Prostate gland (tissue), 2 donors: ENCODE measurements at places on chromosomes 11 and 22. TPM values are rescaled to one million over a fixed set of nuclear protein-coding genes. Genes with fewer than 3 reads are reported as not detected.

HOATZ gene
- total RNA-seq = 1.0 TPM

DCHS1 gene
- total RNA-seq = 11.2 TPM

DNA sequence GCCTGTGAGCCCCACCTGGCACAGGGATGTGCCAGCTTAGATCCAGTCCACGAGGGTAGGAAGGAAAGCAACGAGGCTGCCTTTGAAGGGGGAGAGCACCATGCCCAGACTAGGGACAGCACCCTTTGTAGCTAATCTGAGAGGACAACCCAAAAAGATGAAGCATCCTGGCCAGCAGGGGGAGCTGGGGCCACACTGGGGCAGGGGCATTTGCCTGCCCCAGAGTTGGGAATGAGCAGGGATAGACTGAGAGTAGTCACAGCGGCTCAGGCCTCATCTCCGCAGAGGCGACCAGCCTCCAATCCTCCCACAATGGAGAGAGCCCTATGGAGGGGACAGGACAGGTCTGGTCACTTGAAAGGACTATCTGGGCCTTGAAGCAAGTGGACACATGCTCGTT is 16.4 kb downstream of the LMO1 start:
- H3K4me3 ChIP-seq = no peak overlapping the region
- H3K27me3 ChIP-seq = no peaks in the 10 kb centered on the region
- no peak overlapping the region for H3K27ac ChIP-seq
- DNase-seq = no peak
- no peaks in the 10 kb centered on the region for H3K4me1 ChIP-seq
- no peaks in the 10 kb centered on the region for H3K36me3 ChIP-seq

DNA sequence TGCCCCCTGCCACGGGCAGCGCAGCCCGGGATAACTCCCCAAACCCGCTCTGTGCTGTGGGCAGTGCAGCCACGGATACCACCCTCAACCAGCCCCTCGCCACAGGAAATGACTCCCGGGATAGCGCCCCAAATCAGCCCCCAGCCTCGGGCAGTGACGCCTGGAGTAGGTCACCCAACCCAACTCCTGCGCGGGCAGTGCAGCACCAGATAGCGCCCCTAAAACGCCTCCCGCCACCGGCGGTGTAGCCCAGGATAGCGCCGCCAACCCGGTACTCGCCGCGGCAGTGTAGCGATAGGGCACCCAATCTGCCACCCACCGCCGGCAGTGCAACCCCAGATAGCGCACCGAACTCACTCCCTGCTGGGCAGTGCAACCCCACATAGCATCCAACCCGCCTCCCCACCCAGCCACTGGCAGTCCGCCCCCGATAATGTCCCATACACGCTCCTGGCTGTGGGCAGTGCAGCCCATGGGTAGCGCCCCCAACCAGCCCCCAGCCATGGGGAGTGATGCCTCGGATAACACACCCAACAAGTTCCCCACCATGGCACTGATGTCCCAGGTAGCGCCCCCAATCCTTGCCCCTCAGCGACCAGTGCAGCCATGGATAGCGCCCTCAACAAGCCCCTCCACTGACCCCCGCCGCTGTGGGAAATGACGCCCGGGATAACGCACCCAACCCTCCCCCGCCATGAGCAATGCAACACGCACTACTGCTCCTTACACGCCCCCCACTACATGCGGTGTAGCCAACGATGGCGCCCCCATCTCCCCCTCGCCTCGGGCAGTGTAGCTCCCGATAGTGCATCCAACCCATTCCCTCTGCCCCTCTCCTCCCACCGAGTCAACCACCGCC is 1.5 kb downstream of the RFPL2 start:
- H3K4me3 ChIP-seq = peak overlapping the region; percentile 25
- peak overlapping the region; percentile 58 for H3K27ac ChIP-seq
- no peaks in the 10 kb centered on the region for H3K36me3 ChIP-seq
- H3K27me3 ChIP-seq = no peaks in the 10 kb centered on the region
- H3K4me1 ChIP-seq = peaks cover 3% of the 10 kb centered on the region
- no peak for DNase-seq

DNA sequence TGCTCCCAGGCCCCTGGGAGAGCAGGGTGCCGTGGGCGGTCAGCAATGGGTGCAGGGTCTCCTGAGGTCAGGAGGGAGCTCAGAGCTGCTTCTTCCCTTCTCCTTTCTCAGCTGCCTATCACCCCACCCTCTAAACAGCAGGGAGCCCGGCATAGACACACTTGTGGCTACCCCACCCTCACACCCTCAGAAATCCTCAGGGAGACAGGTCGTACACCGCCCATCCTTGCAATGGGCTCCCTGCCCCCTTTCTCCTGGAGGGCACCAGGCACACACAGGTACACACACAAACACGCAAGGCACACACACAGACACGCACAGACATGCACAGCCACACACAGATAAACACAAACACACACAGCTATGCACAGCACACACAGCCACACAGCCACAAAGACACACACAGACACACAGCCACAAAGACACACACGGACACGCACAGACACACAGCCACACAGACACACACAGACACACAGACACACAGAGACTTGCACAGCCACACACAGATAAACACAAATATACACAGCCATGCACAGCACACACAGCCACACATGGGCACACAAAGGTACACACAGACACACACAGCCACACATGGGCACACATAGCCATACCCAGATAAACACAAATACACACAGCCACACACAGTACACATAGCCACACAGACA is 44.9 kb upstream of the TH start:
- H3K27me3 ChIP-seq = no peaks in the 10 kb centered on the region
- no peak overlapping the region for H3K4me3 ChIP-seq
- H3K27ac ChIP-seq = no peak overlapping the region
- H3K36me3 ChIP-seq = no peaks in the 10 kb centered on the region

CHRDL2 gene
- total RNA-seq = 9.1 TPM

C22orf31 gene
- total RNA-seq = 1.4 TPM

ART5 gene
- total RNA-seq = 3.1 TPM

- H3K27ac ChIP-seq = peak overlapping the region; percentile 80
- peak overlapping the region; percentile 65 for H3K4me3 ChIP-seq
- no peaks in the 10 kb centered on the region for H3K36me3 ChIP-seq
These were observed 2.6 kb downstream of the CD44 start for GRCh38 chr11:35141571-35141971.

POU2AF1 gene
- total RNA-seq = 1.5 TPM

DNA sequence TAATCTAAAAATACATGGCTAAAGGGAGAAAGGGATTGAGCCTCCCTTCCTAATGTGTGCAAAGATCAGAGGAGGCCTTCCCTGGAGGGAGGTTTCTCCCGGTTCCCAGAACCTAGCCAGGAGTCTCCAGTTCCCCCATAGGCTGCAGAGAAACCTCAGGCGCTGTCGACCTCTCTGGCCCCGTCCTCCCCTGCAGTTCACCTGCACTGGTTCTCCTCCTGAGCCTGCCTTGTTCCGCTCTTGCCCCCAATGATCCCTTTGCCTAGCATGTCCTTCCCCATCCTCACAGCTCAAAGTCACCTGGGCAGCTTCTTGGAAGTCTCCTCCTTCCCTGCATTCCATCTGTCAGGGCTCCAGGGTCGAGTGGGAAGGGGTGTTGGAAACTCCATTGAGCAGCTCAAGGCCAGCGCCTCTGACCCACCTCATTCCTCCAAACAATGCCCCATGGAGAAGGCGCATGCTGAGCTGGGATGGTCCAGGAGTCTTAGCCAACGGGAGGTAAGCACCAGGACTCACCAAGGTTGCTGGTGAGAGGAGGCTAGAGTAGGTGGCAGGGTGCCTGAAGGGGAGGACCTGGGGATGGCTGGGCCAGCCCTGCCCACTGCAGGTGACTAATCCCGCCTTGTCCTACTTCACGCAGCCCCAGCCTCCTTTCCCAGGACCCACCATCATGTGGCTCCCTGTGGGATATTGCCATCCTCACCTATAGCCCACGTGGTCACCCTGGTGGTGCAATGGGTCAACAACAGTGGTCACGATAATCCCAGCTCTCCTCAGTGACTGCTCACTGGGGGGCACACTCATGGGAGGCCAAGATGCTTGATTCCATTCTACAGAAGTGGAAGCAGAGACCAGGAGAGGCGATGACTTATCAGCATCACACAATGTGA is 15.4 kb downstream of the RSPH14 start:
- DNase-seq = no peak
- H3K27ac ChIP-seq = no peak overlapping the region
- H3K36me3 ChIP-seq = no peaks in the 10 kb centered on the region
- no peaks in the 10 kb centered on the region for H3K4me1 ChIP-seq
- H3K27me3 ChIP-seq = no peaks in the 10 kb centered on the region
- no peak overlapping the region for H3K4me3 ChIP-seq

KDM4D gene
- total RNA-seq = 9.9 TPM

DNA sequence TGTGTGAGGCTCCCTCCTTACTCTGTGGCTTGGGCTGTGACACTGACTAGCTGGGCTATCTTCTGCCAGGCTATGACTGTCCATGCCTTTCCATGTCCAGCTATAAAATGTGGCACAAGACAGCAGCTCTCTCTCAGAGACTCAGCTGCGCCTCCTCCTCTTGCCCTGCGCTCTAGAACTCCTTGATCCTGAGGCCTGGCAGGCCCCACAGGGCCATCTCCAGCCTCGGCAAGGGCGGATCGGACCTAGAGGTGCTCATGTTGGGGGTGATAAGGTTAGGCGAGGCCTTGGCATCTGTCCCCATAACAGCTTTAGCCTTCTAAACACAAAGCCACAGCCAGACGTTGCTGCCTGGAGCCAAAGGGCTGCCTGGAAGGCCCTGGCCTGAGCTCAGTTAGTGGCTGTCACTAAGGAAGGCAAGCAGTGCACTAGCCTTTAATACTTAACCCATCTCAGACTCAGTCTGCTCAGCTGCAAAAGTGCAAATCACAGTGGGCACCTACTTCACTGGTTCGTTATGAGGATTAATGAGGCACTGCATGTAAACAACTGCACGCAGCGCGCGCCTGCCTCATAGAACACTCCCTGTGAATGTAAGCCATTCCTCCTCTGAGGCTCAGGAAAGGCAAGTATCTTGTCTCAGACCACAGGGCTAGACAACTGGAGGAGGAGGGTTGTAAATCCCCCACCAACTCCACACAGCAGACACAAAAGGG is 1.2 kb downstream of the GUCD1 start:
- no peaks in the 10 kb centered on the region for H3K36me3 ChIP-seq
- peaks cover 6% of the 10 kb centered on the region for H3K4me1 ChIP-seq
- peak overlapping the region; percentile 93 for H3K4me3 ChIP-seq
- DNase-seq = peak; percentile 36
- peak overlapping the region; percentile 97 for H3K27ac ChIP-seq

GRCh38 chr22:23752090-23752691 is 1.3 kb upstream of the ZNF70 start:
- peaks cover 2% of the 10 kb centered on the region for H3K4me1 ChIP-seq
- no peak for DNase-seq
- no peaks in the 10 kb centered on the region for H3K36me3 ChIP-seq
- H3K27ac ChIP-seq = no peak overlapping the region
- no peak overlapping the region for H3K4me3 ChIP-seq

GDPD4 gene
- not detected for total RNA-seq

OR51B4 gene
- not detected for total RNA-seq

- no peak for DNase-seq
- H3K36me3 ChIP-seq = no peaks in the 10 kb centered on the region
- no peaks in the 10 kb centered on the region for H3K27me3 ChIP-seq
- no peak overlapping the region for H3K27ac ChIP-seq
These were observed 63.9 kb upstream of the PICALM start for GRCh38 chr11:86132667-86133249.

DNA sequence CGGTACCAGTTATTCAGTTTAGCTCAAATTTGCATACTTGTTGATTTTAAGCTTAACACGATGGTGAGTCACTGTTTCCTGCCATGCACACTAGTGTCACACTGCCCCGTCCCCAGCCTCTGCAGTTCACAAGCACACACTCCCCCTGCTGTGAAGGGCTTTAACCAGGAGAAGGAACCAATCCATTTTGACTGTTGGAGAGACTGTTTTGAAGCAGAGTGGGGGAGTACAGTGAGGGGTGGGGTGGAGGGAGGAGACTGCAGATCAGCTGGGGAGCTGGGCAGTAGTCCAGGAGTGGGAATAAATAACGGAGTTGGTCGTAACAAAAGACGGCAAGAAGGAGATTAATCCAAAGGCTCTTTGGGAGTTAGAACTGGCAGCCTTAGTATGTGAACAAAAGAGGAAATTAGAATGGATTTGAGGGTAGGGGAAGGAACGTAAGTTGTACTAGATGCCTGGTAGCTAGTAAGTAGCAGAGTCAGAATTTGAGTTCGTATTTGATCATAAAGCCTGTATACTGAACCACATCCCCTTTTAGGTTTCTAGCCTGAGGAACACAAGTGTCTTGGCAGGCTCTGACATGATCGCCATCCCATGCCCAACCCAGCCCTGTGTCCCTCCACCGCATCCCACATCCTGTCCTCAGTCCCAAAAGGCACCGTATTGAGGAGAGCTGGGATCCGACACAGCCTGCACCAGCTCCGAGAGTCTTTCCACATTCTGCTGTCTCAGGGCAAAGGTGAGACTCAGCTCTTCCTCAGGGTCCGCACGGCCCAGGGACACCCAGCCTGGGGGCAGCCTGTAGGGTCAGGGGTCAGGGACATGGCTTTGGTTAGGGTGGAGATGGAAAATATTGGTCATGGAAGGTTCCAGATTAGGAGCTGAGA is 862 bp downstream of the TPP1 start:
- H3K4me1 ChIP-seq = no peaks in the 10 kb centered on the region
- H3K27ac ChIP-seq = peak overlapping the region; percentile 77
- H3K27me3 ChIP-seq = no peaks in the 10 kb centered on the region
- no peaks in the 10 kb centered on the region for H3K36me3 ChIP-seq

CHKA gene
- 88.6 TPM for total RNA-seq

LDHA gene
- 182 TPM for total RNA-seq

DNA sequence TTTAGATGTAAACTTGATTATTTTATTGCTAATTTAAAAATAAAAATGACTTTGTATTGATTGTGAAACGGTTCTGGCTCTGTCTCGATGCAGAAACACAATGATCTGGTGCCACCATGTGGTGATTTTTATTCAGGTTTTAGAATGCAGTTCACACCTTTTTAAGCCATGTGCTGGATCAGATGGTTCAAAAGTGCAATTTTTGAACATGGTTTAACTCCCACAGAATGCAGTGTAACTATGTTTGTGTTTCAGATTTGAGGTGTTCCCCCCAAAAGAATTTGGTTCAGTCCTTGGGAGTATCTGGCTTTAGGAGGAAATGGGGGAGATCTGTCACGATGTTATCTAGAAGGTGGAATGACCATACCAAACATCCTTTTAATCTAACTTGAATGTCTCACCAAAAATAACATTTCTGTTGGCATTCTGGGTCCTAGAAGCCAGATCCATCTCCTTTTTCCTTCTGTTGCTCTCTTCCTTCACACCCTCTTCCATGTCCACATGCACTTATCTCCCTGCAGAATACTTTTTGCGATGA is 7.9 kb downstream of the MRPL16 start:
- H3K4me3 ChIP-seq = no peak overlapping the region
- DNase-seq = peak; percentile 47
- no peak overlapping the region for H3K27ac ChIP-seq
- H3K4me1 ChIP-seq = no peaks in the 10 kb centered on the region
- H3K36me3 ChIP-seq = no peaks in the 10 kb centered on the region
